Stimulated activated CD4-positive, alpha-beta T cell treated with anti-CD3 and anti-CD28 coated beads, Interleukin-12 subunit alpha, Interleukin-12 subunit beta, amount 100 ng/mL, for 4 hours (primary cell): ENCODE measurements at places on chromosomes 6 and 20.

DNA sequence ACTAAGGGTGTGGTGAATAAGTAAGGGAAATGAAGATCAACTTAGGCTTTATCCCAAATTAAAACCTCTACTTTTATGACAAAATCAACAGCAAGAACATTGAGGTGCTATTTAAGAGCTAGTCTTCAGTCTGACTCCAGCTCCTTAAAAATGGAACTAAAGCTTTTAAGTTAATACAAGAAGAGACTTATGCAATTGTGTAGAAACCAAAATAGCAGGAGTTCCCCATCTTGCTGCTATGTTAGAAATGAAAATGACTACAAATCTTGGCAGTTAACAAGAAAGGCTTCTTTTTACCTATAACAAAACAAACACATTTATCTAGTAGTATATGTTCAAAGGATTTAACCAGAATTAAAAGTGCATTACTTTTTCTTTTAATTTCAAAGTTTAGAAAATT, 25.7 kb downstream of the HMGN3 start:
- DNase-seq = no peak

DNA sequence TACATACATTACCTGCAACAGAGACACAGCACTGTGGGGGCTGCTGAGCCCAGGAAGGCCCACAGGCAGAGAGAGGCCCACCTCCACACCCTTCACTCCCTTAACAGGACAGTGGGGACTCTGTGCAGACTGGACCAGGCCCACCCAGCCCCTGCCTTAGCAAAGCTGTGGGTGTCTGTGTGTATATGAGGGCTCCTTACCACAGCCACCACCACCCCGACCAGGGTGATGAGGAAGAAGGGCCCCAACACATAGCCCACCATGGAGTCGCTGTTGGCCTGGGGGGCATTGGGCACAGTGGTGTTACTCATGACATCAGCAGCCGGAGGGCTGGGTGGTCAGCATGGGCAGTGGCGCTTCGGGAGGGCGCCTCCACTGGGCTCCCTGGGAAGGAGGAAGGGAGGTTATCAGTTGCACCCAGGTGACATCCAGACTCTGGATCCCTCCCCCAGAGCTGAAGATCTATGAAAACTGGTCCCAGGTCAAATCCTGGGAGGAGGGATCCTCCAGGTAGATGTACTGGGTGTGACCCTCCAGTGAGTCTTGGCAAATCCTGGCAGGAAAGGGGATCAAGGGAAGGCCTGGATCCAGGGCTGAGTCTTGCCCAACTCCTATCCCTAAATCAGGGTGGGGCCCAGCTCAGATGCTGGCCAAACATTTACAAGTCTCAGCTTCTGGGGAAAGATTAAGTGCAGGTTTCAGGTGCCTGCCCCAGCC, 1.2 kb downstream of the SMIM29 start:
- DNase-seq = no peak

GRCh38 chr20:19835533-19836222, 77.6 kb downstream of the RIN2 start:
- DNase-seq = no peak

GRCh38 chr20:38883081-38883980, 42.9 kb upstream of the FAM83D start:
- no peak for DNase-seq

GRCh38 chr6:28347119-28347518, 2.6 kb upstream of the ZKSCAN3 start:
- DNase-seq = no peak

DNA sequence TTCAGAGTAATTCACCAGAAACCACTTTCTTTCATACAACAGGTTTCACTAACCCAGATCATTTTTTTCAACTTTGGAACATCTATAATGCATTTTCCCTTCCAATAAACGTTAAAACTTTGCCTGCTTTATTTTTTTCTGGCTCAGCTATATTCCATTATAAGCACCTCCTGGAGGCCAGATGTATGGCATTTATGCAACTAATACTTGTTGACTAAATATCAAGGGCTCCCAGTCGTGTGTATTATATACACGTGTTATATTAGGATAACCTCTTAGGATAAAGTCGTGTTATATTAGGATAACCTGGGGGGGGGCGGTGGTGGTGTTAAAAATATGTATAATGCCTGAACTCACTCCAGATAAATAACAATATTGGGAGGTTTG, 6.7 kb downstream of the OPN5 start:
- DNase-seq = no peak

DNA sequence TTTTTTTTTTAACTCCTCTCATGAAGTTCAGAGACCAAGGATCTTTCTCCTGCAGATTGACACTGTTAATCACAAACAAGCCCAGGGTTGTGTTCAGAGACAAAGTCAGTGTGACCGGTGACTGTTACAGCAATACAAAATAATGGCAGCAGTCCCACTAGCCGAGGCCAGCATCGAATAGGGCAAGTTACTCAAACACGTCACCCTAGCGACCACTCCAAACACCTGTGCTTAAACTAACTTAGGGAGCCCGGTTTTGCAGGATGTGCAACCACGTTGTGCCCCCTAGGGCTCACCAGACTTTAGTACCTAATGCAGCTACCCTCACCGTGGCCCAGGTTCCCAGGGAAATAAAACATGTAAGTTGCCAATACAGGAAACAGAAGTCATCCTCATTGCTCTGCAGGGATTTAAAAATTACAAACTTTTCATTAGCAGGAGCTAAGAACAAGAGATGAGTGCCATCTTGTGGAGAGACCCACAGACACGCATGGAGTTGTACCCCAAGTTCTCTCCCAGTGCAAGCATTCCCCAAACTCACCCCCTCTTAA, 38.1 kb downstream of the FAM50B start:
- no peak for DNase-seq

DNA sequence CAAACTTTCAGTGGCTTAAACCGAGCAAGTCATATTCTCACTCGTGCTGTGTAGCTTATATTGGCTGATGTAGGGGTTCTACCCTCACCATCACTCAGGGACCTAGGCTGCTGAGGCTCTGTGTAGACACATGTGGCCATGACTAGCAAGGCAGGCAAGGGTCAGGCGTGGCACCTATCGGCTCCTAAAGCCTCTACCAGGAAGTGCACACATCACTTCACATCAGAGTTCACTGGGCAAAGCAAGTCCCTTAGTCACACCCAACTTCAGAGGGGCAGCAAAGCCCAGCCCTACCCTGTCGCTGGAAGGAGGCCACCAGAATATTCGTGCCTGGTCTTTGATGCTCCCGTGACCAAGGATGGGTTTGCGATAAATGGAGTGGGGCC, 42.9 kb downstream of the PPP1R14C start:
- no peak for DNase-seq

GRCh38 chr6:30618270-30618797, 694 bp downstream of the MRPS18B start:
- DNase-seq = no peak

GRCh38 chr20:49674383-49675352, 39.0 kb downstream of the B4GALT5 start:
- DNase-seq = no peak

- no peak for DNase-seq
These were observed 334.4 kb downstream of the QKI start for GRCh38 chr6:163748886-163749285.

- DNase-seq = no peak
These were observed 64.3 kb upstream of the MLN start for GRCh38 chr6:33868141-33868540.

DNA sequence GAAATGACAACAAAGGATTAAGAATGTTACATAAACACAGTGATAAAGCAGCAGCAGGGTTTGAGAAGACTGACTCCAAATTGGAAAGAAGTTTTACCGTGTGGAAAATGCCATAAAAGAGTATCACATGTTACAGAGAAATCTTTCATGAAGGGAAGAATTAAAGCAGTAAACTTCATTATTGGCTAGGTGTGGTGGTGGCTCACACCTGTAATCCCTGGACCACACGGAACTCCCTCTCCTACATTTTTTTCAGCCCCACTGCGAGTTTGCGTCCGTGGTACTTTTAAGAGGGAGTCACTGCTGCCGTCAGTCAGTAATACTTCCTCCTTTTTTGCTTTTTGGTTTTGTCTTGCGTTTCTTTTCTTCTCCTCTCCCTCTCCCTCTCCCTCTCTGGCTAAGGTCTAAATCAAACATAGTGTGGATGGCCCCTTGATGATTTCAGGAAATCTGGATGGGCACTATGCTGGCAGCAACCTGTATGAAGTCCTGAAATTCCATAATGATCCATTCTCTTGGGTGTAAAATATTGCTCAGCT, 112.3 kb downstream of the MAN1A1 start:
- no peak for DNase-seq
